Islet precursor cell (in vitro differentiated cells): ENCODE measurements at places on chromosomes 11 and 22.

GRCh38 chr11:131889146-131889577, 518.7 kb downstream of the NTM start:
- DNase-seq, result peak; percentile 86

DNA sequence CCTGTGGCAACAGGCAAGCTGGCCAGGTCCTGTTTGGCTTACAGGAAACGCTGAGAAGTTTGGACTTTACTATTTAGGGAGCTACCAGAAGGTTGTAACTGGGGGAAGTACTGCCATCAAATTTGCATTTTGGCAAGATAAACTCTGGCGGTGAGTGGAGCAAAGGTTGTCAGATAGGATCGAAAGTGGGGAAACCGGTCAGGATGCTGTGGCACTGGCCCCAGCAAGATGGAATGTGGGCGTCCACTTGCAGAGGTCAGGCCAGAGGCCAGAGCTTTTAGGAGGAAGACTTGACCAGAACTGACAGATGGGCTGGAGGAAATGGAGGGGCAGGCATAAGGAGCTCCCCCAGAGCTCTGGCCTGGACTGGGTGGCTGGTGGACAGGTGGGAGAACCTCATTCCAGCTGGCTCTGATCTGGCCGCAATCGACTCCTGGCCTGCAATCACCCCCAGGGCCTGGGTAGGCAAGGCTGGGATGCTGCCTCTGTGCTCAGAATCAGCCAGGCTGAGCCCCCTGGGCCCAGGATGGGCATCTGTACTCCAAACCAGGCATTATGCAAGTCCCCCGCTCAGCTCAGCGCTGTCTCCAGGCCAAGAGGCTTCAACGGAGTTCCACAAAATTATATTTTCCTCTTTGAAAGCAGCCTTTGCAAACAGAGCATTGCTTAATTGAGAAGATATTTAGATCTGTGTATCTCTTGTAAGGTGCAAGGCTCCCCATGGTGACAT, 178.3 kb upstream of the NECTIN1 start:
- peak; percentile 92 for DNase-seq

DNA sequence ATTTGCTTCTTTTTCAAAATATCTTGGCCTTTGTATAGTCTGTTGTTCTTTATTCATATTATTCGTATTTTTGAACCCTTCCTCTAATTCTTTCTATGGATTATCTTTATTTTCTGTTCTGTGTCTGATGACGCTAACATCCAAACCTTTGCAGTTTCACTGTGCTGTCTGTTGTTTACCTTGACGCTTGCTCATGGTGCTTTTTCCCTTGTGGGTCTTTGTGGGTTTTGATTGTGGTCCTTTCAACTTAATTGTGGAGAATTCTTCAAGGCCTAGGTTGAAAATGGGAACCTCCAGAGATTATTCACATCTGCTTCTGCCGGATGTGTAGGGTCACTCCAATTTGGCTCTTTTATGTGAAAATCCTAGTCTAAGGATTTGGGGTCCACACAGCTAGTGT, 34.6 kb downstream of the PARVG start:
- no peak for DNase-seq

GRCh38 chr11:71474141-71474770, 21.3 kb downstream of the NADSYN1 start:
- DNase-seq, result no peak

DNA sequence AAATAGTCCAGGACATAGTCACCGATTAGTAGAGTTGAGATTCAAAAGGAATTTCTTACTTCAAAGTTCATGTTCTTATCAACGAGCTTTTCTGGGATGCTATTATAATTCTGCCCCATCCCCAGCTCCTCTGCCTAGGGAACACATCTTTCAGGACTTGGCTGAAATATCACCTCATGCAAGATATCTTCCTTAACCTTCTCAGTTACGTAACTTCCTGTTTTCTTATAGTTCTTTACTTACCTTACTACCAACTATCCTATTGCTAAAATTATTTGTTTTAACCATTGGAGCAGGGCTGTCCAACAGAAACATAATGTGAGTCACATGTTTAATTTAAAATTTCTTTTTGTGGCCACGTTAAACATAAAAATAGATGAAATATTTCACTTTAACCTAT, 2.3 kb downstream of the NARS2 start:
- DNase-seq, result no peak

DNA sequence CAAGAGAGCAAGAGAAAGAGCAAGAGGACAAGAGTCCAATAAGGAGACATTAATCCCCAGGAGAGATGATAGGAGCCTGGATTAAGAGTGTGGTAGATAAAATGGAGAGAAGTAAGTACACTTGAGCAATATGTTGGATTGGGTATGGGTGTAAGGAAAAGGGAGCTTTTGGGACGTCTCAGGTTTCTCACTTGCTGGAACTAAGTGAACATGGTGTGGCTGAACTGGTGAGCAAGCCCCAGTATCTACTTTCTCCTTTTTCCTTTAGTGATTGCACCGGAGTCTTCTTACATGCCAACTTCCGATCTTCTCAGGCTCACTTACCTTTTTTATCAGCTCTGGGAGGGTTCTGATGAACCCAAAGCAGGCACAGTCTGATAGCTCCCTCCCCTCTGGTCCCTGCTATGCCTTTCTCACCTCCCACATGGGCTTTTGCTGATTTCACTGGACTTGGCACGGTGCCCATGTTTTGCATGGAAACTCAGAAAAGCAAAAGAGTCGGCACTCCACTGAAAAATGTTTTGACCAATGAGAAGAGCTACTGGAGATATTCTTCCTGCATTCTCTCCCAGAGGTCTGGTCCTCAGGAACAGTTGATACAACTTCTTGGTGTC, 14.5 kb upstream of the APLNR start:
- DNase-seq, result no peak

DNA sequence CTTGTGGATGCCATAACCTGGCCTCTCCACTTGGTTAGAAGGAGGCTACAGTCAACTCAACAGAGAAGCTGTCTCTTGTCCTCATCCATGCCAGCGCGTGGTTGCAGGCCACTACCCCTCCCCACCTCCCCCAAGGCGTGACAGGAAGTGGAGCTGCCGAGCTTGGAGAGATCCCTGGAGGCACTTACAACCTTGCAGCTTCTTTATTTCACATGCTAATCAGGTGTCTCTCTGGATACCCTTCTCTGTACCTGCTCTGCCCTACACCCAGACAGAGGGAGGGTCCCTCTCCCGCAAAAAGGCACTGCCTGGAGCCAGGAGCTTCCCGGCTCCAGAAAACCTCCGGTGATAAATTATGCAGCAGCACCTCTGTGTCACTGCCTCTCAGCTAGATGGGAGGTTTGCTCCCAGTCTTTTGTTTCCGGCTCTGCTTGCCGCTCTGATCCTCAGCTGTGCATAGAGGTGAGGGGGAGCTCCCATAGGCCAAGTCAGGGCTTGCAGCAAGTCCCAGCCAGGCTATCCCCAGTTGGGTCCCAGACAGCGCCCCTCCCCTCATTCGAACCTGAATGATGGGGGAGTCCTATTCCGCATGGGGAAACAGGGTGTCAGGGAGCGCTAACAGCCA, 5.7 kb downstream of the LRP4 start:
- peak; percentile 91 for DNase-seq

DNA sequence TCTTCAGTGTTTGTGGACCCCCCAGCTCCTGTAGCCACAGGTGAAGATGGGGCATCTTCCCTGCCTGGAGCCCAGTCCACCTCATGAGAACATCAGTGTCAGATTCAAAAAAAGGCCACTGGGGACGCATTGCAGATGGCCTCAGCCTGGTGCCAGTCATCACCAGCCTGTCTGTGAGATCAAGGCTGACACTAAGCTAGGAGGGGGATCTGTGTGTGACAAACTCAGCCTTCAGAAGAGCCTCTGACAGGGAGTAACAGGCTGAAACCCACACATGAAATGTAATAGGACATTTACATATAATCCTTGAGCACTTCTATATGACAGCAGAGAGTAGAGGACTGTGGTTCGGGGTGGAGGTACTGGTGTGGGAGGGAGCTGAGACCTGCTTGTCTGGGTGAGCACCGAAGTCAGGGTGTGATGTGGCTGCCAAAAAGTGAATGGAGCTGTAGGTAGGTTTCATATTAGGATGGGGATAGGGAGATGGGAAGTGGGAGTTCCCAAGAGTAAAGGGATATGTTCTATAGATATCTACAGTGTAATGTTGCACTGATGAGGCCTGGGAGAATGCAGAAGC, 20.5 kb upstream of the CCDC134 start:
- no peak for DNase-seq

GRCh38 chr22:39655831-39656230, 85.3 kb downstream of the CACNA1I start:
- DNase-seq, result no peak

- DNase-seq, result no peak
Observed at GRCh38 chr11:596374-596773, 19.4 kb downstream of the IRF7 start.

- DNase-seq, result no peak
Observed at GRCh38 chr11:72140661-72141060, 5.1 kb downstream of the FOLR3 start.

- DNase-seq, result peak; percentile 76
Observed at GRCh38 chr11:117888139-117888566, 11.7 kb upstream of the FXYD6 start.

GRCh38 chr22:38963872-38964271, 6.5 kb downstream of the APOBEC3A start:
- no peak for DNase-seq

GRCh38 chr11:67616431-67617242, 9.9 kb downstream of the NDUFV1 start:
- DNase-seq, result peak; percentile 48

DNA sequence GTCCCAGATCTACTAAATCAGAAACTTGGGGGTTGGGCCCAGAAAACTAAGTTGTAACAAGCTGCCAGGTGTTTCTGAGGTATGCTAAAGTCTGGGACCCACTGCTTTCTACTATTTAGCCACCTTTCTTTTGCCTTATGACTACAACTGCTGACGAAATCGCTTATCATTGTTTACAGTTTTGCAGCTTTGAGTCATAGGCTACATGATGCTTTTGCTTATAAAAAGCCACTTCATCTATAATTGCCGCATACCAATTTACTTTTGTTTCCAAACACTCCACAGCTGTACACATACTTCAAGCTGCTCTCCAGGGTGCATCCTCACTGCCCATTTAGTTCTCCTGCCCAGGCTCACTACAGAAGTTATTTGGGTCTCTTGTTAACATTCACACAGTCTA, 144.7 kb downstream of the ENTHD1 start:
- DNase-seq, result no peak

DNA sequence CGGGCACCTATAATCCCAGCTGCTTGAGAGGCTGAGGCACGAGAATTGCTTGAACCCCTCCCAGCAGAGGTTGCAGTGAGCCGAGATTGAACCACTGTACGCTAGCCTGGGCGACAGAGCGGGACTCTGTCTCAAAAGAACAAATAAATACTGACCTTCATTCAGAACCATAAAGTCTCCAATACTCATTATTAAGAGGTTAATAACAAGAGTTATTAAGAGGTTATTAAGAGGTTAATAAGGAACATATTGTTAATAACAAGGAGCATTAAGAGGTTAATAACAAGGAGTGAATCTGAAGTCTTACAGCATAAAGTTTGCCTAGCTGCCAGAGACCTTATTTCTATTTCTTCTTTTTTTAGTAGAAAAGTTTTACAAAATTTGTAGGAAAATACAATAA, 7.6 kb downstream of the CELF1 start:
- DNase-seq, result no peak

GRCh38 chr11:78573681-78574080, 983 bp downstream of the NARS2 start:
- DNase-seq, result no peak

DNA sequence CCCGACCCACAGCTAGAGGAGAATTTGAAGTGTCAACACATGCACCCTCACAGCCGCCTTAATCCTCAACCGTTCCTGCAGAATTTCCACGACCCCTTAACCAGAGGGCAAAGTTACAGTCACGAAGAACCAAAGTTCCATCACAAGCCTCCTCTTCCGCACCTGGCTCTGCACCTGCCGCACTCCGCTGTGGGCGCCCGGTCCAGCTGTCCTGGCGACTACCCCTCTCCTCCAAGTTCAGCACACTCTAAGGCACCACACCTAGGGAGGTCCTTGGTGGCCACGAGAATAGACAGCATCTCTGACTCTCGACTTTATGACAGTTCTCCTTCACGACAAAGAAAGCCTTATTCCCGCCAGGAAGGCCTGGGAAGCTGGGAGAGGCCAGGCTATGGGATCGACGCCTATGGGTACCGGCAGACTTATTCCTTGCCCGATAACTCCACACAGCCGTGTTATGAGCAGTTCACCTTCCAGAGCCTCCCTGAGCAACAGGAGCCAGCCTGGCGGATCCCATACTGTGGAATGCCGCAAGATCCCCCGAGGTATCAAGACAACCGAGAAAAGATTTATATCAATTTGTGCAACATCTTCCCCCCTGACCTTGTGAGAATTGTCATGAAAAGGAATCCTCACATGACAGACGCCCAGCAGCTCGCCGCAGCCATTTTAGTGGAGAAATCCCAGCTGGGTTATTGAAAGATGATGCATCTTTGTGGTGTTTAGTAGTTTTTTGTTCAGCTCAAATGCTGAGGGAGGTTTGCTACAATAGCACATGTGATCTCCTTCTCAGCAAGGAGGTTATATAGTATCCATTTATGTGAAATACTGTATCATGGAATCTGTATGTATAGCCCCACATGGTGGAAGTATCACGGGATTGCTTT, 72.1 kb downstream of the ZC3H12C start:
- no peak for DNase-seq

GRCh38 chr11:75813622-75814039, 1.4 kb upstream of the UVRAG start:
- DNase-seq, result peak; percentile 46

DNA sequence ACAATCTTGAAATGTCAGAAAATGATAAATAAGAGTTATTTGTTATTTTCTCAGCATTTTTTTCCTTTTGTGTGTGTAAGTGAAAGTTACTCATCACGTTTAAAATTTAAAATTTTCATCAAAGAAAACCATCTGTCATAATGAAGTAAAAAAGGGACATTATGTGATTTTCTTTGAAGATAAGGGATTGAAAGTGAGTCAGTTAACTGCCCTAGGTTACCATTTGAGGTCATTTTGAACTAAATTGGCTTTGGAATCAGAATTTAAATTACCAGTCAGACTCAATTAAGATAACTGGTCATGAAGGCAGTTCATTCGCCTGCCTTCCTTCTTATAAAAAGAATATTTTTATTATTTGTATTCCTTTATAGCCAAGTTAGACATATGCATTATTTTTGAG, 14.3 kb downstream of the NCAM1 start:
- no peak for DNase-seq

DNA sequence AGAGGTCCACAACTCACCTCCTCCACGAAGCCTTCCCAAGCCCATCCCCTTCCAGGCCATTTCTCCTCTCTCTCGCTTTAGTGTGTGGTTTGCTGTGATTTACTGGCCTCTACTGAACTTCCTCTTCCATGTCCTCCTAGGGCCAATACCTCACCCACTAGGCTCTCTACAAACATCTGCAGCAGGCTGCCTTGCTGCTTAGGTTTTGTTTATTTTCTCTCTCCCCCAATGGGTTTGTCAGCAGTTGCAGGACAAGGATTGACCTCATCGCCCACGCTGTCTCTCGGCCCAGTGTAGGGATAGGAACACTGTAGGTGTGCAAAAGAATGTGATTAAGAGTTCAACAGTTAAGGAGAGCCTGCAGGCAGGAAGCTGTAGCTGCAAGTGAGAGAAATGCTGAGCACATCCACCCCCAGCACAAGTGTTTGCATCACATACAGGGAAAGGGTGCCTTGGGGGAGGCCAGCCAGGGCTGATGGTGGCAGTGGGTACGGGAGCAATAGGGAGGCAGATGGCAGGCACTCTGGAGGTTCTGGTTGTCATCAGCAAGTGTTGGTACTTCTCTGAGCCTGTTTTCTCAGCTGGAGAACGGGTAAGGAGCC, 1.4 kb downstream of the PC start:
- DNase-seq, result peak; percentile 77
